Right kidney (tissue), 9 donors: ENCODE measurements at places on chromosomes 5 and 9.

GRCh38 chr5:119347574-119347973 is 8.2 kb upstream of the TNFAIP8 start:
- no peak for DNase-seq

GRCh38 chr5:19241690-19242089 is 746.3 kb downstream of the CDH18 start:
- DNase-seq, result no peak

- DNase-seq, result no peak
Measured at GRCh38 chr5:131355971-131356528, 92.2 kb downstream of the CDC42SE2 start.

GRCh38 chr9:138074516-138074915 is 196.9 kb downstream of the CACNA1B start:
- DNase-seq, result no peak

DNA sequence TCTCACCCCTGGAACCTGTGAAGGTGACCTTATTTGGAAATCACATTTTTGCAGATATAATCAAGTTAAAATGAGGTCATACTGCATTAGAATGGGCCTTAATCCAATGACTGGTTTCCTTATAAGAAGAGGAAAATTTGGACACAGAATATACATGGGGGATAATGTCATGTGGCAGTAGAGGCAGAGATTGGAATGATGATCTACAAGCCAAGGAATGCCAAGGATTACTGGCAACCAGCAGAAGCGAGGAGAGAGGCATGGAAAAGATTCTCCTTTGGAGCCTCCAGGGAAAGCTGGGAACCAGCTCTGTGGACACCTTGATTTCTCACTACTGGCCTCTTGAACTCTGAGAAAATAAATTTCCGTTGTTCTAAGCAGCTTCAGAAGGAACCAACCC is 20.2 kb upstream of the CEP78 start:
- no peak for DNase-seq

- DNase-seq, result no peak
Measured at GRCh38 chr5:168879929-168880328, 300.8 kb upstream of the PANK3 start.

- DNase-seq, result no peak
Measured at GRCh38 chr9:96884443-96884842, 30.1 kb upstream of the ZNF782 start.

DNA sequence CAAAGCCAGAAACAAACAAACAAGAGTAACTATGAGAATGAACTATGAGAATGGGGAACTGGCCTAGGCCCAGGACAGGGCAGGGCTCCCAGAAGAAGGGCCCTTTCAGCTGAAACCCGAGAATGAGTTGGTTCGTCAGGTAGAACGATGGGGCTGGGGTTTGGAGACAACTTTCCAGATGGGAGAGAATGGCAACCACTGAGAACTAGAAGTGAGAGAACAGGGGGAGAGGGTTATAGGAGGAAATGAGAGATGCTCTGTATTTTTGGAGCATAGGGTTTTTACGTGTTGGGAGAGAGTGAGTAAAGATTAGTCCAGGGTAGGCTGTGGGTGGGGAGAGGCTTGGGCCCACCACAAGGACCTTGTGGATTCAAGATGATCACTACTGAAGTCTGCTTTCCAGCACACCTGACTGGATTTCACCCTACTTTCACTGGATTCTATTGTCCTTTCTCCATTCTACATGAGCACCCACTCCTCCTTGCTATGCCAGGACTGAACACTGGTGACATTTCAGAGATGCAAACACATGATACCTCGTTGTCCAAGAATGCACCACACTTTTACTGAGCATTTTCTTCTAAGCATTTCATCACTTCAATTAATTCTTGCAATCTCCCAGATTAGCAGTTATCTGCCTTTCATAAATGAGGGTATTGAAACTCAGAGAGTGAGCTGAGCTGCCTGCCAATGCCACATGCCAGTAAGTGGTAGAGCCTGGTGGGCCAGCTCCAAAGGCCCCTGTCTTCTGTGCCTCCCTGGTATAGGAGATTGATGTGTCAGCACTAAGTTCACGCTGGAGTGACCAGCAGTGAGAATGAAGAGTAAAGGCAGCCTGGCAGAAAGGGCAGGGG is 3.2 kb upstream of the TMEM268 start:
- DNase-seq, result no peak

DNA sequence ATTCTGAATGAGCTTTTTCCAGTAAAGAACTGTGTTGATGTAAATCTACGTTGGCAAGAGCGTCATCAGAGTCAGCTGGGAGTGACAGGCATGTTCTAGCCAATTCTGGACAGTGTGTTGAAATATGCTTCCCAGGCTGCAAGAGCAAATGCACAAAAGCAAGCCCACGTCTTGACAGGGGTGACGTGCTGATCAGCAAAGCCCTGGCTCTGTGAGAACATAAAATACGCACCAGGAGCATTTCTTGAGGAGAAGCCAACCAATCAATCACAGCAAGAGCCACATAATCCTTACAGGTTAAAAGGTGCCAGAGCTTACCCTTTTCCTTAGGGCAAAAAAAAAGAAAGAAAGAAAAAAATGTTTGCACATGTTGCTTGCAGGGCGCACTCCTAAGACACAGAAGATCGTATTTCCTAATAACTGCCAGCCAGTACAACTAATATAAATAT is 148.1 kb downstream of the PDE4D start:
- DNase-seq, result no peak

- peak; percentile 52 for DNase-seq
Measured at GRCh38 chr5:140322751-140323731, 20.1 kb upstream of the PFDN1 start.

DNA sequence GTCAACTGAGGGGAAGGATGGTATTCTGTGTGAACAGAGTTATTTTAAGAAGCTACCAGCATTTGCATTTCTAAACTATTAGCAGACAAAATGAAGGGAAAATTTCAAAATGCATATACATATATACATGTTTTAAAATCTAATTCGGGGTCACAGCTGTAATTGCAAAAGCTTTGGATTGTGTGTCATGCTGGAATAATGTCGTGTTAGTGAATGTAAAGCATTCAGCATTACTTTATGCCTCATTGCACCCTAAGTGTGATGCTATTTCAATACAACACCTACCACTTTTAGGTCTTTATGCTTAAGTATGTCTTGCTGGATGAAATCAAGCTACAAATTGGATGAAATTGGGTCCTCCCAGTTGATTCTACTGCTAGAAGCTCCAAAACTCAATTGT is 687.6 kb upstream of the MEF2C start:
- DNase-seq, result no peak

GRCh38 chr5:95733107-95733665 is 2.0 kb downstream of the RHOBTB3 start:
- DNase-seq, result no peak

GRCh38 chr9:128113526-128114325 is 13.8 kb downstream of the PTGES2 start:
- DNase-seq, result no peak

GRCh38 chr5:108749128-108749861 is 1.6 kb downstream of the FER start:
- peak; percentile 55 for DNase-seq

GRCh38 chr5:179195561-179196404 is 135.6 kb downstream of the ZNF354C start:
- no peak for DNase-seq

- no peak for DNase-seq
Measured at GRCh38 chr5:78661691-78662090, 13.1 kb upstream of the LHFPL2 start.

- no peak for DNase-seq
Measured at GRCh38 chr9:93460689-93461413, 7.5 kb upstream of the FAM120AOS start.

DNA sequence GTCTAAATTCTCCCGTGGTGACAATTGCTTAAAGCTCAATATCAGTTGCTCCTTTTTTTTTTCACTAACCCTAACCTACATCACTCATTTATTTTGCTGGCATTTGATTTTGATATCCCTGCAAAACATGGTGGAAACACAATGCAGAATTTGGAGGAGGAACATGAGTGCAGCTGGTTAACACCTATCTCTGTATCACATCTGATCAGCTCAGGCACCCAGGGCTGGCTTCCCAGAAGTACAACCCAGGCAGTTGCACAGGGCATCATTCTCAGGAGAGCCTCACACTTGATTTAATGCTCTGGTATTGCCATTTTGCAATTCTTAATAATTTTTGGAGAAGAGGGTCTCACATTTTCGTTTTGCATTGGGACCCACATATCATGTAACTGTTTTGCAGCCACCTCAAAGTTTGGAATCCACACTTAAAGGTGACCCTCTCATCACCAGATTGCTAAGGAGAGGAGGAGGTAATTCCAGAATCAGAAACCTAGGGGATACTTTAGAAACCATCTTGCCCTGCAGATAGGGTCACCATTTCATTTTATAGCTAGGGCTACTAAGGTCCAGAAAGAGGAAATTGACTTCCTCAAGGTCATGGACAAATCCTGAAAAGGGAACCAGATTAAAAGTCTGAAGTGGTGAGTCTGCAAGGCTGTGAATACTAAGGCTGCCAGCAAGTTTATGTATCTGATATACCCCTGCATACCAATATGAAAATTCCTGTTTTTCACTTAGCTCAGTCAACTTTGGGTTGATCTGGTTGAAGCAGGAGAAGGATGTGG is 19.3 kb upstream of the ADAM19 start:
- DNase-seq, result no peak

GRCh38 chr5:17317473-17317872 is 100.0 kb downstream of the BASP1 start:
- DNase-seq, result no peak

DNA sequence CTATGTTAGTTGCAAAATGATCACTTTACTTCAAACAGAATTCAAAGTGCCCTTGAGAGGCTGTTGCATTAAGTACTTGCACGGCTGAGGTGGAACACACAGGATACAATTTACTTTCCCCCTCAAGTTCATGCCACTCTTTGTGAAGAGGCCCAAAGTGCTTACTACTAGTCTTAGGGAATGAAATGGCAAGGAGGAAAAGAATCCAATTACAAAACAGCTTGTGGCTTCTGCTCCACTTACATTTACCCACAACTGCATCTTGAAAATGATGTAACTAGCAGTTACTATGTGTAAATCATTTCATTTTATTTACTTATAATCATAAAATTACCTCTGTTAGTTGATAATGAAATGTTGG is 14.6 kb downstream of the FOXD1 start:
- DNase-seq, result no peak

- no peak for DNase-seq
Measured at GRCh38 chr9:126521089-126521488, 92.6 kb upstream of the LMX1B start.

GRCh38 chr5:124059200-124059599 is 547.2 kb downstream of the CSNK1G3 start:
- DNase-seq, result no peak

- DNase-seq, result no peak
Measured at GRCh38 chr5:95915999-95916686, 45.5 kb downstream of the ELL2 start.

- DNase-seq, result peak; percentile 23
Measured at GRCh38 chr9:89842267-89842768, 237.5 kb downstream of the GADD45G start.

DNA sequence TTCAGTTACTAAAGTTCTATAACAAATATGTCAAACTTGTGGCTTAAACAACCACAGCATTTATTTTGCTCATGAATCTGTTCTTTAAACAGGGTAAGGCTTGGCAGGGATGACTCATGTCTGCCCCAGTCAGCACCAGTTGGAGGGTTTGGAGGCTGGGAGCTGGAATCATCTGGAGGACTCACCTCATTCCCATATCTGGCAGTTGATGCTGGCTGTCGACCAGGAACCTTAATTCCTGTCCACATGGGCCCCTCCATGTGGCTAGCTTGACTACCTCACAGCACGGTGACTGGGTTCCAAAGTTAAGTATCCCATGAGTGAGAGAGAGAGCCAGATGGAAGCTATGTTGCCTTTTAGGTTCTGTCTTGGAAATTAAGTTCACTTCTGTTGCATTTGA is 13.8 kb upstream of the CCL28 start:
- no peak for DNase-seq

DNA sequence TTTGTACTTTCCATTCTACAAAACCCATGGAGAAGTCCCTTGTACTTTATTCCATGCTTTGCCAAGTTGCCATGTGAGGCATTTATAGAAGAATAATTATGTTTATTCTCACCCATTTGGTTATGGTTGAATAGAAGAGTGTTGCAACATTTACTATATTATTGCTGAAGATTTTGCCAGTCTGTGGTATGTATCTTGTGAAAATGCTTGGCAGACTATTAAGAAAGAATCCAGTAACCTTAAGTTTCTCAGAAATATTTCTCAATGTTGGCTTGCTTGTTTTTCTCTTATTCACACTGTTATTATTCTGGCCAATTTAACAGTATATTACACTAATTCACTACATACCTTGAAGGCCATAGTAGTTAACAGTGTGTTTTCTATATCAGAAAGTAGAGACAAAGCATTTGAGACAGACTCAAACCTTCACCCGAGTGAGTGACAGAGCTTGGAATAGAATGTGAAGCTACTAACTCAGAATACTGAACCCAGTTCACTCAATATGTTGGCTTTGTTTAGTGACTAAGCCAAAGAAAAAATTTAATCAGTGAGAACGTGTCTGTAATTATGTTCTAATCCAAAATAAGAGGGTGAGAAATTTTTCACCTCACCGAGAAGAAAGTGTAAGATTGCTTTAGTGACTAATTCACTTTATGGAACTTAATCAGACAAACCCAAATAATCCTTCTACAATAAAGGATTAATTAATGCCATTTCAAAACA is 184.4 kb downstream of the CWC27 start:
- no peak for DNase-seq

GRCh38 chr9:19385786-19386501 is 5.9 kb upstream of the RPS6 start:
- DNase-seq, result no peak

DNA sequence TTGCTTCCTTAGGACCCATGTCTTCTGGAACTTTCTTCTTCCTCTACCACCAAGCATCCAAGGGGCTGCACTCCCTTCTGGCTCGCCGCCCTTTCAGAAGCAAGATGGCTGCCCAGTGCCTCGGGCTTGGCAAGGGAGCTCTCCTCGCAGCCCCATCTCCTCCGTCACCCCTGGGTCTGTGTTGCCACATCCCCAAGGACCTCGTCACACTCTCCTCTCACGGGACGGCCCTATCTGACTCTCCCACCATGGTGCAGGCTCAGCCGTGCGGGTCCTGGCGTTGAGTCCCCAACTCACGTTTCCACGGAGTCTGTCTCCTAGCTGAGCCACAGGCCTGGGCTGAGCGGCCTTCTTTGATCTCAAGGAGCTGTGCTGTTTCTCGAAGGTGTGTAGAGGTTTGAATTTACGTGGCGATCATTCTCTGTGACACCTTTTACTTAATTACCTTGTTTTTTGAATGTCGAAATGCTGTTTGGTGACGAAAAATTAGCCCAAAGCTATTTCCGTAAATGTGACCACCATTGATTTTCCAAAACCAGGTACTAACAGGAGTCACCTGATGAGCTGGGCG is 15.0 kb upstream of the SCGB3A1 start:
- DNase-seq, result no peak

- no peak for DNase-seq
Measured at GRCh38 chr5:149071756-149072155, 8.9 kb upstream of the SH3TC2 start.
